ENCODE measurements at places on chromosomes 7 and 10. TPM values are rescaled to one million over a fixed set of nuclear protein-coding genes. Genes with fewer than 3 reads are reported as not detected.
A peak's percentile ranks its signal among the peaks of the same experiment; 100 is the strongest.

GRCh38 chr7:32887395-32887794, 4.2 kb downstream of the KBTBD2 start:
- DNase-seq = no peak
- H3K4me3 ChIP-seq = no peak overlapping the region
- peaks cover 12% of the 10 kb centered on the region for H3K36me3 ChIP-seq

- DNase-seq = no peak
- H3K27ac ChIP-seq = peak overlapping the region; percentile 71
- H3K27me3 ChIP-seq = no peaks in the 10 kb centered on the region
- H3K4me3 ChIP-seq = peak overlapping the region; percentile 23
Observed at GRCh38 chr10:96153070-96153469, 23.0 kb downstream of the ZNF518A start.

GRCh38 chr10:11298116-11298515, 280.4 kb downstream of the CELF2 start:
- H3K4me1 ChIP-seq = peaks cover 56% of the 10 kb centered on the region
- no peaks in the 10 kb centered on the region for H3K27me3 ChIP-seq
- H3K36me3 ChIP-seq = peaks cover 50% of the 10 kb centered on the region
- peak overlapping the region; percentile 29 for H3K27ac ChIP-seq
- no peak for DNase-seq
- no peak overlapping the region for H3K4me3 ChIP-seq

- H3K27me3 ChIP-seq = no peaks in the 10 kb centered on the region
- no peak for DNase-seq
- no peaks in the 10 kb centered on the region for H3K4me1 ChIP-seq
- no peak overlapping the region for H3K4me3 ChIP-seq
Observed at GRCh38 chr7:34165927-34166550, 260.7 kb downstream of the BMPER start.

DNA sequence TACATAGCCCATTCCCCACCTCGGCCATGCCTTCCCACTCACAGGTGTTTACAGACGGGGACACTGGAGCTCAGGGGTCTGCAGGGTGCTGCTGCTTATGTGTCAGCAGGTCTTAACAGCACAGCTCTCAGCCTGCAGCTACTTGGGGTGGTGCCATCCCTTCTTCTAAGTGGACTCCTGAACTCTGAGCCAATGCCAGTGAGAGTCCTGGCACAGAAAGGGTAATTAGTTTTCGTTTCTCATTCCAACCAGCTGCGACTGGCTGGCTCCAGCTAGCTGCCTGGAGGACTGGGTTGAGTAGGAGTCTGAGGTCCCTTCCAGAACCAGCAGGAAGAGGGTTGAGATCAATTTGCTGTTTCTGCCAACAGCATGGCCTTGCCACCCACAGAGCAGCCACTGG, 88.3 kb upstream of the AGK start:
- H3K4me3 ChIP-seq = no peak overlapping the region
- H3K36me3 ChIP-seq = no peaks in the 10 kb centered on the region
- peaks cover 23% of the 10 kb centered on the region for H3K27me3 ChIP-seq
- H3K4me1 ChIP-seq = no peaks in the 10 kb centered on the region
- DNase-seq = no peak
- no peak overlapping the region for H3K27ac ChIP-seq

DNA sequence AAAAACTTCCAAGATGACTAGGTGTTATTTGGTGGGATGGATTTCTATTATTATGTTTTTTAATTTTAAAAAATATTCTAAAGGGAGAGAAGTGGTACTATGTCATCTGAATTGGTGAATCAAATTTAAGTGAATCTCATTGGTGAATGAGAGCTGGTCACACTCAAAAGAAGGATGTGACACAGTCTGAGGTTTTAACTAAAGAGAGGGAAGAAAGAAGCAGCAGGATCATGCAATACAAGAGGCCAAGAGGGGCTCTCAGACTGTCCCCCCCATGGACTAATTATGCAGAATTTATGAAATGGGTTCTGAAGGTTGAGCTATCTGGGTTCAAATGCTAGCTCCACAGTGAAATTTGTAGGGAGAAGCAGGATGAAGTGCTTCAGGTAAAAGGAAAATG, 16.2 kb downstream of the MACC1 start:
- peaks cover 14% of the 10 kb centered on the region for H3K4me1 ChIP-seq
- peak overlapping the region; percentile 2 for H3K4me3 ChIP-seq
- H3K36me3 ChIP-seq = peaks cover under 1% of the 10 kb centered on the region
- no peak overlapping the region for H3K27ac ChIP-seq
- H3K27me3 ChIP-seq = peaks cover under 1% of the 10 kb centered on the region

The ELAPOR2 gene
- total RNA-seq = 1.0 TPM

The RHBDD2 gene
- total RNA-seq = 33.8 TPM

The TRPV6 gene
- total RNA-seq = not detected

The AKR1C8 gene
- 0.38 TPM for total RNA-seq

The CHST15 gene
- not detected for total RNA-seq
